ENCODE measurements at places on chromosomes 6 and 20. TPM values are rescaled to one million over a fixed set of nuclear protein-coding genes. Genes with fewer than 3 reads are reported as not detected.

SPEF1 gene
- 0.41 TPM for total RNA-seq

KCNK16 gene
- not detected for total RNA-seq

SLC22A16 gene
- total RNA-seq: not detected

FOXP4 gene
- 30.4 TPM for total RNA-seq

TM9SF4 gene
- 180 TPM for total RNA-seq

PRKN gene
- total RNA-seq: 0.46 TPM

NXT1 gene
- 31.3 TPM for total RNA-seq

PRRC2A gene
- total RNA-seq: 318 TPM

HAO1 gene
- 0.13 TPM for total RNA-seq

COL10A1 gene
- total RNA-seq: not detected

C6orf15 gene
- not detected for total RNA-seq

Measured in Panc1 (cell line).